ENCODE measurements at places on chromosomes 5 and 9.
A peak's percentile ranks its signal among the peaks of the same experiment; 100 is the strongest.

- DNase-seq, result no peak
Measured at GRCh38 chr9:128124873-128125579, 2.5 kb downstream of the PTGES2 start.

GRCh38 chr5:103211576-103212561 lies 46.7 kb upstream of the MACIR start:
- DNase-seq, result no peak

- no peak for DNase-seq
Measured at GRCh38 chr9:80890124-80890523, 799.2 kb downstream of the TLE1 start.

DNA sequence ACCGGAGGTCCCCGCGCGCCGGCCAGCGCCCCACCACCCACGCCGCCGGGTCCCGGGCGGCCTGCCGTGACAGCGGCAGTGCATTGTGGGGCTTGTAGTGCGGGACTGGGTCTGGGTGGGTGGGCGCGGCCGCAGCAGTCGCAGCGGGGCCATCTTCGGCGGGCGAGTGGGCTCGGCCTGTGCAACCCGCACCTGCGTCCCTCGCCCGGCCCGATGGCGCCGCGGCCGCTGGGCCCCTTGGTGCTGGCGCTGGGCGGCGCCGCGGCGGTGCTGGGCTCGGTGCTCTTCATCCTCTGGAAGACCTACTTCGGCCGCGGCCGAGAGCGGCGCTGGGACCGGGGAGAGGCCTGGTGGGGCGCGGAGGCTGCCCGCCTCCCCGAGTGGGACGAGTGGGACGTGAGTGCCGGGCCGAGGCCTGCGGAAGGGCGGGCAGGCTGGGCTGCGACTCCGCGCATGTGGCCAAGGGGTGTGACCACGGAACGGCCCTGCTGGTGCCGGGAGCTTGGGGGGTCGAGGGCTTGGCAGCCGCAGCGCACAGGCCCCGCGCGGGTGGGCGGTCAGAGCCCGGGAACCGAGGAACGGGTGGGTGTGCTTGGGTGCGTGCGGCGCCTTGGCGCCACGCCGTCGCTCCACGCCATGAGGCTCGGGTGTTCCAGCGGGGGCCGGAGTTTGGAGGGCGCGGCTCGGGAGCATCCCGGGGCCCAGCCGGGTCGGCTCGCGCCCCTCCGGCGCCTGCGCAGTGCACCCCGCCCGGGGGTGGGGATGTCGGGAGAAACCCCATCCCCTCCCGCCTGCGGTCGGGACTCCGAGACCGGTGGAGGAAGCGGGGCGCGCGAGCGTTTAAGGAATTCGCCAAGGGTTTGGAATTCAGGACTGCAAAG lies at the start of gene ARL10:
ARL10 (plus strand) TSS at position 137 of the 881 bp plus-strand sequence; CDS start at position 214, 77 bp downstream.
- peak; percentile 48 for DNase-seq

DNA sequence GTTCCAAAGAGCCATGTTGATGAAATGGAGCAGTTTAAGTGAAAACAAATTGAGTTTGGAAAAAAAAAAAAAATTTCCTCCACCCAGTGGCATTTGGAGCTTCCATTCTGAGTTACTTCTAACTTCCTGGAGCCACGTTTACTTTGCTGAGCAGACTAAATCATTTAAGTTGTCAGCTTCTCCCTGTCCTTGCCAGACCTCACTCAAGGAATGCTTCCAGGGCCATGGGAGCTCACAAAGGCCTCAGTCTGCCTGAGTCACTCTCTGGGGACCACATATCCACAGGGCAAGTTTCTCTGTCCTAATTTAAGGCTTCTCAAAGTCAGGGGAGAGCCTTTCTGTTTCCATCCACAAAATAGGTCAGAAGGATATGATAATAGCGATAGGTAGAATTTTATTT lies 210.3 kb upstream of the TNC start:
- no peak for DNase-seq

DNA sequence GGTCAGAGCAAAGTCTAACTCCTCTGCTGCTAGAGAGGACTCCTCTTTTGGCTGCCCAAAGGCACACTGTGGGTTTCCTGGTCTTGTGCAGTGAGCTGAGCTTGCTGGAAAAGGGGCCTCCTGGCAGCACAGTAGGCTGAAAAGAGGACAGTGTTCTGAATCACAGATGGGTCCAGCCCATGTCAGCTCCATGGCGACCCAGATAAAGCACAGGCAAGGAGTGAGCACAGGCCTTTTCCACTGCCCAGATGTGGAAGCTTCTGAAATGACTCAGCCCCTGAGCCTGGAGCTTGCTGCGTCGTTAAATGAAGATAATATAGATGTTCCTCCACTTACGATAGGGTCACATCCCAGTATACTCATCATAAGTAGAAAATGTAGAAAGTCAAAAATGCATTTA lies 8.1 kb downstream of the CCDC180 start:
- no peak for DNase-seq

- DNase-seq, result no peak
Measured at GRCh38 chr5:169933616-169934015, 46.7 kb downstream of the INSYN2B start.

- no peak for DNase-seq
Measured at GRCh38 chr5:80124121-80124918, 89.2 kb downstream of the THBS4 start.

- DNase-seq, result no peak
Measured at GRCh38 chr5:172897481-172898217, 61.6 kb upstream of the RPL26L1 start.

- DNase-seq, result no peak
Measured at GRCh38 chr5:139387611-139388197, 2.0 kb downstream of the MZB1 start.

GRCh38 chr5:79481574-79481973 lies 32.4 kb downstream of the HOMER1 start:
- DNase-seq, result no peak

GRCh38 chr9:134737842-134738580 lies 96.4 kb downstream of the COL5A1 start:
- DNase-seq, result no peak

DNA sequence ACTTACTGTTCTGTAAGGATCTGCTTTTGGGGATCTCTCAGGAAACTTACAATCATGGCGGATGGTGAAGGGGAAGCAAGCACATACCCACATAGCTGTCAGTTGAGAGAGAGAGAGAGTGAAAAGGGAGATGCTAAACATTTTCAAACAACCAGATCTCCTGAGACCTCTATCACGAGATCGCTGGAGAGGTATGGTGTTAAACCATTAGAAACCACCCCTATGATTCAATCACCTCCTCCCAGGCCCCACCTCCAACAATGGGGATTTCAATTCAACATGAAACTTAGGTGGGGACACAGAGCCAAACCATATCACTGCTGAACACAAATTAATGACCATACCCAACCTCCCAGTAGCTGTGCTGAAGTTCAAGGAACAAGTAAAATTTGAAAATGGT lies 48.2 kb upstream of the PRDM9 start:
- no peak for DNase-seq

DNA sequence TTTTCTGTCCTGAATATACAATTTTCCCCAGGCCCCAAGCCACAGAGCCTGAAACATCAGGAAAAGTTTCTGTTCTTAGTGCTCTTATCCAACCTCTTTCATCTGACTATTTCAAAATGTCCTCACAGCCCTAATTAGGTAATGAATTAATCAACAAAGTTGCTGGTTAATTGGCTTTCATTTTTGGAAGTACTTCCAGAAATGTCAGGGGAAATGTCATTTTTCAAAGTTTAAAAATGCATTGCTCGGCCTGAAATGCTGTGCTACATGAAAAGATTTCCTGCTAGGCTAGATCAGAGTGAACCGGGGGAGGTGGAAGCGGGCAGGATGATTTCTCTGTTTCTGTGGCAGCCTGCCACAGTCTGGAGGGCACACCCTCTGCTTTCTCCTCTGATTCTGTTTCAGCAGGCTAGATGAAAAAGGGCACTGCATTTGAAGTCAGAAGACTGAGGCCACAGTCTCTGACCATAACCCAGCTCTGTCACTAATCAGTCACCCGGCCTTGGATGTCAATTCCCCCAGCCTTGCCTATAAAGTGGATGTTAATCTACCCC lies 55.9 kb upstream of the BARX1 start:
- no peak for DNase-seq

- no peak for DNase-seq
Measured at GRCh38 chr9:107484117-107484723, 5.3 kb downstream of the KLF4 start.

GRCh38 chr5:38023799-38024198 lies 184.0 kb upstream of the GDNF start:
- no peak for DNase-seq

DNA sequence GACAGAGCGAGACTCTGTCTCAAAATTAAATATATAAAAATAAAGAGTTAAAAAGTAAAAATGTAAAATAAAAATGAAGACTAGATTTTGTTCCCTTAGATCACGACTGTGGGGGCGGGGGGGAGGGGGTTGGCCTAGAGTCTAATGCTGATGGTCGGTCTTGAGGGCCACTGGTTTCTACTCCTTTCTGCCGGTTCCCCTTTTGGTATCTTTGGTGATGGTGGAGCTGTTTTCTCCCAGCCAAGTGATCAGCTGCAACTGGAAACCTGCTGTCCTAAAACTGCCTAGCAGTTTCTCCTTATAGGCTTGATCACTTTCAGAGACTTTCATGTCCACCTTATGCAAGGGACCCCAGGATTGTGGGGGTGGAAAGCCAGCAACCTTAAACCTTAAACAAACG lies 1.1 kb downstream of the SRD5A1 start:
- DNase-seq, result no peak

GRCh38 chr9:131776473-131776872 lies 36.6 kb upstream of the RAPGEF1 start:
- DNase-seq, result no peak

GRCh38 chr5:132756542-132756941 lies 9.3 kb downstream of the CCNI2 start:
- no peak for DNase-seq

GRCh38 chr9:131366761-131367401 lies 27.0 kb upstream of the PRRC2B start:
- DNase-seq, result no peak

DNA sequence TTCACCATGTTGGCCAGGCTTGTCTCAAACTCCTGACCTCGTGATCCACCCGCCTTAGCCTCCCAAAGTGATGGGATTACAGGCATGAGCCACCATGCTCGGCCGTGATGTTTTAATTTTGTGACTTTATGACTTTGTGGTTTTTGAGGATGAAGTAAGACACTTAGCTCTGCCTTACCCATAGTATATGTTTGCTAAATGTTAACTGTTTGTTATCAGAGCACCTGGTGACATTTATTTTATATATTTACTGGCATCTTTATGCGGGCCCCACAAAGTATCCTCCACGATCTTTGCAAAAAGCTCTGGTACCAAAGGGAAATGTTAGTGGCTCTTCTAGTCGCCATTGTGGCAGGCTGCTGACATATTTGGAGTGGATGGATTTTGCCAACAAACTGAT lies 6.7 kb downstream of the SLC23A1 start:
- no peak for DNase-seq

GRCh38 chr5:99386406-99387077 lies 457.7 kb upstream of the CHD1 start:
- no peak for DNase-seq

GRCh38 chr5:82057051-82057450 lies 85.2 kb downstream of the ATG10 start:
- DNase-seq, result no peak

- peak; percentile 21 for DNase-seq
Measured at GRCh38 chr5:180090098-180090768, 18.7 kb upstream of the RNF130 start.

DNA sequence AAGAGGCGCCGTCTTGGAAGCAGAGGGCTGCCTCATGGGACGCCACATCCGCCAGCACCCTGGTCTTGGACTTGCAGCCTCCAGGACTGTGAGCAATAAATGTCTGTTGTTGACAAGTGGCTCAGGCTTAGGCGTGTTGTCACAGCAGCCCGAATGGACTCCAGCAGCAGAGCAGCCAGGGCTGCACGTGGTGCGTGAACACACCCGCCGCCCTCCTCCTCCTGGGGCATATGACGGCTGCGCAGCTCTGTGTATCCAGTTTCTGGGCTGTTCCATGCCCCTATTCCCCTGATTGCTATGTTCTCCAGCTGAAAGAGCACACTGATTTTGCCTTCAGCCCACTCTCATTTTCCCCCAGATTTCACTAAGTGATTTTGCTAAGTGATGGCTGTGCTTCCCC lies 36.0 kb upstream of the CLPTM1L start:
- no peak for DNase-seq

DNA sequence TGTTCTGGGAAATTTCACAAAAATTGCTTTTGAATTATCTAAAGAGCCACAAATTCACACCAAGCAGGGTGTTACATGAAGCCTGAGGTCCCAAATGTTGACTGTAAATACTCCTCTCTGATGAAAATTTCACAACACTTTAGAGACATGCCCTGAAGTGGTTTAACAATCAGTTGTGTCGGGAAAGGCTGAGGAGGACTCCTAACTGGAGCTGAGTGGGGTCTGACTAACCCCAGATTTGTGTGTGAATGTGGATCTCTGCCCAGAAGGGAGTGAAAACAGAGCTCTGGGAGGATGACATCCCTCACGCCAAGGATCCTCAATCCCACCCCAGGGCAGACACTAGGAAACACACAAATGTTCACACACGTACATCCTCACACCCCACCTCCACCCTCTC lies 31.1 kb upstream of the GRXCR2 start:
- no peak for DNase-seq

DNA sequence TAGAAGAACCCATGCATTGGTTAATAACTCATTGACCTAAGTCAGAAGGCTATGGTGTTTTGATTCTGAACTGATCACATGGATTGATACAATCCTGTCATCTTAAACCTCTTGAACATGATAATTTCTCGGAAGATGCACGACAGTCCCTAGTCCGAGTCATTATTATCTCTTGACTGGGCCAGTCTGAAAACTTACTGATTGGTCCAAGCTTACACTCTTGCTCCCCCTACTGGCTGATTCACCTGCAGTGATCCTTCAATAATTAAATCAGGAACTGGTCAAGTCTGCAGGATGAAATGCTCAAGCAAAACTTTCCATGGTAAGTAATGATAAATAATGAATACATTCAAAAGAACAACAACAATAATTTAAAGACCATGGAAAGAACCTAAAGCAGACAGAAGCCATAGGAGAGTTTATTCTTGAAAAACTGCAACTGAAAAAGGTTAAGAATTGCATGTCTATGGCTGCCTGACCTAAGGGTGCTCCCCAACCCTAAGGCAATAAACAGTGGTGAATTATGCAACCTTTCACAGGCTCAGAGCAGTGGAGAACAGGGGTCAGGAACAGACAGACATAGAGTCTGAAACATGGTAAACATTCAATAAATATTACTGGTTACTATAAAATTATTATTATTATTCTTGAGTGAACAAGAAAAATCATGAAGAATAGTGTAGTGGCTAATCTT lies 79.3 kb downstream of the BRINP1 start:
- DNase-seq, result no peak

GRCh38 chr5:81202655-81203054 lies 30.5 kb upstream of the CKMT2 start:
- DNase-seq, result no peak

DNA sequence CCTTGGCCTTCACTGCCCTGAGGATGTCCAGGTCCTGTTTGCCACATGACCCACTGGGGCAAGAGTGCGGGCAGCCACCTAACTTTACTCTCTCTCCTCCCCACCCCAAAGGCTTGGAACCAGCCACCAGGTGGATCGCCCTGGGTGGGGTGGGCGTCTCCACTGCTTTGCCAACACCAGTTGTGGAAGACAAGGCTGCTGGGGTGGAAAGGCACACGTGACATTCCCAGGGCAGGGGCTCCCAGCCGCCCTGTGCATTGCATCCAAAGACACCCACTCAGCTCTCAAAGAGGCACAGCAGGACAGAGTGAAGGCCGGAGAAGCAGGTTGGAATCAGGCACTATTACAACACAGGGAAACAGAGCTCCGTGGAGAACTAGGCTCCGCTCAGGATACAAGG lies 162.2 kb downstream of the OLFM1 start:
- DNase-seq, result no peak

Measured in hypothalamus (tissue), 51 donors.